ENCODE measurements at places on chromosomes 5 and 9.

GRCh38 chr9:70197216-70198044 lies 61.3 kb upstream of the SMC5 start:
- no peak for DNase-seq

DNA sequence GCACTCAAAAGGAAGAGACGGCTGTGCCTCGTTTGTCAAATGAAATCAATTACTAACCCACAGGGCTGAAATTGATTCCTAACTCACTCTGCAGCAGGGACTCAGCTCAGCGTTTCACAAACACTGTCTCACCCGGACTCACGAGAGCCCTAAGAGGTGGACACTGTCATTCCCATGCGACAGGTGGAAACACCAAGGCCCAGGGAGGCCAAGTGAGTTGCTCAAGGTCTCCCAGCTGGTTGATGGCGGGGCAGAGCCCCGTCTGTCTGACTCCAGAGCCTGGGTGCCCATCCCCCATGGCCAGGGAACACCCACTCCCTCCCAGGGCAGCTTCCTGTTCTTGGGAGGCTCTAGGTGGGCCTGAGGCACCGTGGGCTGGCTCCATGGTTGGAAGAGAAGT lies 1.3 kb upstream of the PLPP7 start:
- no peak for DNase-seq

- DNase-seq, result no peak
These were observed 35.6 kb upstream of the HAND1 start for GRCh38 chr5:154513669-154514084.

DNA sequence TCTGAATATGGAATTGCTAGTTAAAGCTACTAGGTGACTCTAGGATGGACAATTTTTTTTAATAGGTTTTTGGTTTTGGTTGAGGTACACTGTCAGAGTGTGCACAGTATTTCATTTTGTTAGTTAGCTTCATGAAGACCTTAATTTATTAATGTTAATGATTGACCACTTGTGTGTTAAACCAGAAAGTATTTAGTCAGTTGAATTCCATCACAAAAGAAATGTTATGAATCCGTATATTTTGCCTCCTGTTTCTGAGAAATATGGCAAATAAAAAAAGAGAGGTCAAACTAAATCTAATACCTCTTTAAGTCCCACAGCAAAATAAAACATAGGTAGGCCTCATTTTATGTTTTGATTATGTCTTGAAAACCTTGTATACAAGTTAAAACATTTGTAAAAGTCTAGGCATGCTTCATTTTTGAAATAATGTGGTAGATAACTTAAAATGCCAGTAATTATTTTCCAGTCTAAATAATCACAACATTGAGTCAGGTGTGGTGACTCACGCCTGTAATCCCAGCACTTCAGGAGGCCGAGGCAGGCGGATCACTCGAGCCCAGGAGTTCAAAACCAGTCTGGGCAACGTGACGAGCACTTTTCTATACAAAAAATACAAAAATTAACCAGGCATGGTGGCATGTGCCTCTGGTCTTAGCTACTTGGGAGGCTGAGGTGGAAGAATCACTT lies 50.8 kb downstream of the ITGA1 start:
- DNase-seq, result no peak

DNA sequence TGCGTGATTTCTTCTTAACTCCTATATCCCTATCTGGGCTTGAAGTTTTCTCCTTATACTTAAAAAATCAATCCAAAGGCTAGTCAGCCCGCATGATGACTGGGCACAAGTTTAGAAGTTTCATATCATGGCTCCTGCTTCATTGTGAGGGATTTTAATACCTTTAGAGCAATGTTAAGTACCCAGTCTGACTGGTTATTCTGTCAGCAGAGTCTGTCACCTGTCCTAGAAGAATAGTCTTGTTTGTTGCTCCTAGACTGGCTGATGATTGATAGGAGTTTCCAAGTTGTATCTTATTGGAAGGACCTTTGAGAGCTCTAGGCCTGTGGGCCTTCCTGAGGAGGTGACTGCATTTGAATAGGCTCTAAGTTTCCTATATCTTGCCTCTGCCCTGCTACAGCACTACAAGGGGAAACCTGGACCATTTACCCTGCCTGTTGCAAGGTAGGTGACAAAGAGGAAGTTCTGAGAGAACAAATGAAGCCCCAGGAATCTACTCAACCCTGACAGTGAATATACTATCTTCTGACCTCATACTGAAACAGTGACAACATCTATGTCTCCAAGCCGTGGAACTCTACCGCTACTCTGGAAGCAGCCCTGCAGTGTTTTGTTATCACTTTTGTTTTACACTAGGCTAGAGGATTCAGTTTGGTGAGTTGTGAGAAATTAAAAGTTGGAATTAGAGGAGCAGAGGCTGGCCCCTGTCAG lies 66.5 kb downstream of the F2RL2 start:
- DNase-seq, result no peak

DNA sequence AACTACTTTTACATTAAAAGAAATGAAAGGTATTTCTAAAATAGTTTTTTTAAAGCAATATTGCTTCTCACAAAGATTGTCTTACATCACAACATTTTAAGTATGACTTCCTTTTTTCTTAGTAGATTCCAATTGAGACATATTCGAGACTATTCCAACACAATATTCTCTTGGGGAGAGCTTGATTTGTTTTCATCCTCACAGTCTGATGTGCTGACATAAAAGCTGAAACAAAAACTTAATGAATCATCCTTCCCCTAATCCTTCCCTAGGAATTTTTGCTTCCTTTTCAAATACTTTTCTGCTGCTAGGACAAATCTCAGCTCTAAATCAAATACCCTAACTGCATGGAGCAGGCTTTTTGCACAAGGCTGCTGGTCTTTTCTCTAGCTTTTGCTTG lies 245.8 kb upstream of the MAP3K1 start:
- no peak for DNase-seq

GRCh38 chr9:37929441-37929895 lies 25.5 kb upstream of the SLC25A51 start:
- DNase-seq, result no peak

GRCh38 chr9:79287708-79288290 lies 284.0 kb upstream of the TLE4 start:
- DNase-seq, result no peak

- DNase-seq, result no peak
These were observed 112.5 kb upstream of the LARP1 start for GRCh38 chr5:154642499-154643245.

- DNase-seq, result no peak
These were observed 3.2 kb upstream of the TMEM268 start for GRCh38 chr9:114607671-114608524.

DNA sequence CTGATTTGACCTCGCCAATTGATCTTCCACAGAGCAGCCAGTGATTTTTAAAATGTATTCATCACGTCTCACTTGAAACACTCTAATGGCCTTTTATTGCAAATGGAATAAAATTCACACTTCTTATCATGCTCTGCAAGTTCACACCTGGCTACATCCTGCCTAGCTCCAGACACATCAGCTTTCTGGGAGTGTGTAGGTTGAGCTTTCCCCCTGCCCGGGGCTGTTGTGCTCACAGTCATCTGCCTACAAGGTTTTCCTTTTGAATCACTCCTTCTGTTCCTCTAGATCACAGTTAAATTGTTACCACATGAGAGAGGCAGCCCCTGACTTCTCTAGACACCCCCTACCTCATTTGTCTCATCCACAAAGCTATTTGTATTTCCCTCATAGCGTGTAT lies 674.5 kb downstream of the PRELID2 start:
- DNase-seq, result no peak

GRCh38 chr5:151648988-151649387 lies 37.7 kb downstream of the SPARC start:
- no peak for DNase-seq

DNA sequence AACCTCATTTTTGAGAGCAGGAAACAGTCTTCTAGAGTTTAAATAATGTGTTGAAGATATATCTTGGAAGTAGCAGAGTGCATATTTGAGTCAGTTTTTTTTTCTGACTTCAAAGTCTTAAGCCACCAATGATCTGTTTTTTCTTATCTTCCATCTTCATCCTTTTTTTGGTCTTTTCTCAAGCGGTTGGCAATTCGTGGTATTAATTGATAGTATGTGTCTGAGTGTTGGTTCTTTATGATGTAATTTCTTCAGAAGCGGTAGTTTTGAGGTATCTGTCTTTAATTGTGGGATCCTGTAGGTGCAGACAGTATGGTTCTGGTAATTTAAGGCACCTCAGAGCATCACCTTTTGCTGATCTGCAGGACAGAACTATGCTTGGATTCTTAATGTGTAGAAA lies 3.9 kb downstream of the CSNK1G3 start:
- DNase-seq, result no peak

DNA sequence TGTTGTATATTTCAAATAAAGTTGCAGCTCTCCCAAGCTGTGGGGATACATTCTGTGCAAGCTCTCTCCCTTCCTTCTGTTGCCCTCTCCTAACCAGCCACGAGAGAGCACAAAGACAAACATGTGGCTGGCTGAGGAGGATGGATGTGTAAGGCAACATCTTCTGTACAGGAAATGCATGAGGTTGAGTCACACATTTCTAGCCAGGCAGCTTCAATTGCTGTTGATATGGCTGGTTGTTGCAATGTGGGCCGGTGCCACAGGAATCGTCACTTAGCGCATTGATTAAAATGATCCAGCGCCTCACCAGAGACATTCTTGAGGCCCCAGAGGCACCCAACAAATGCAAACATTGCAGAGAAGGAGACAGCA lies 207.1 kb downstream of the ICE1 start:
- no peak for DNase-seq

Measured in activated T-helper 1 cell treated with anti-CD3 and anti-CD28 coated beads, Interleukin-2, amount 50 U/mL, for 16 hours (primary cell).